Mucosa of descending colon (tissue), 3 donors: ENCODE measurements at places on chromosomes 3 and 15. TPM values are rescaled to one million over a fixed set of nuclear protein-coding genes. Genes with fewer than 3 reads are reported as not detected.

- no peak for DNase-seq
These were observed 66.9 kb downstream of the DCLK3 start for GRCh38 chr3:36697229-36698001.

GRCh38 chr3:179933080-179933479 is 103.7 kb downstream of the PEX5L start:
- DNase-seq, result no peak

- no peak for DNase-seq
These were observed 40.8 kb downstream of the POLR2M start for GRCh38 chr15:57747206-57747896.

DNA sequence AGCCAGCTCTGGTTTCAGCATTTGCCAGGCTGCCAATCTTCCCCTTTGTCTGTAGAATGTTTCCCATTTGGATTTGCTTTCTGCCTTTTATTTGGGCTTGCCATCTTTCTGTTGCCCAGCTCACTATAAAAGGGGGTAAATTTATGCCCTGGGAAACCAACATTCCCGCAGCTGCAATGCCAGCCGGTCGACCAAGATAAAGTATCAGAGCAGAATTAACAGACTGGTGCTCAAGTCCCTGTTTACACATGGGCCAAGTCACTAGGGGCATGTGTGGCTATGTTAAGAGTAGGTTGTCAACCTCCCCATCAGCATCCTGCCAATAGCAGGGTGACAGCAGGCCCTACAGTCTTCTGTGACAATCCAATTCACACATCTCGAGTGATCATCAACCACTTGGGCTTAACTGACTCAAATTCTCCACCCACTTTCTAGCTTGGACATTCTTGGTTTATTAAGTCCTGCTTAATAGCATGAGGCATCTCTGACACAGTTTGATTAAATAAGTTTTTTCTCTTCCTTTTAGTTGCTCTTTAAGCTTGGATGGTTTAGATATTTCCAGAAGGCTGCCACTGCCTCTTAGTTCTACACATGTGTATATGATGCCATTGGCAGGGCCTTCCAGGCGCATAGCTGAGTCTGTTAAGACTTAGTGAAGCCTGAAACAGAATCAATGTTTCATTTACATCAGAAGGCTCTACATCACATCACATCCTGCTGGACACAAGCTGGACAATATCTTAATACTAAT is 24.1 kb upstream of the VEPH1 start:
- DNase-seq, result no peak

Gene KBTBD8
- total RNA-seq, result 1.9 TPM

Gene SPPL2A
- total RNA-seq, result 287 TPM

Gene ALDH1A2
- 0.55 TPM for total RNA-seq

Gene INO80
- 28.0 TPM for total RNA-seq

Gene TPRG1
- total RNA-seq, result 1.4 TPM
